Activated T-cell treated with anti-CD3 and anti-CD28 coated beads for 4 hours (primary cell): ENCODE measurements at places on chromosomes 7 and 10.

DNA sequence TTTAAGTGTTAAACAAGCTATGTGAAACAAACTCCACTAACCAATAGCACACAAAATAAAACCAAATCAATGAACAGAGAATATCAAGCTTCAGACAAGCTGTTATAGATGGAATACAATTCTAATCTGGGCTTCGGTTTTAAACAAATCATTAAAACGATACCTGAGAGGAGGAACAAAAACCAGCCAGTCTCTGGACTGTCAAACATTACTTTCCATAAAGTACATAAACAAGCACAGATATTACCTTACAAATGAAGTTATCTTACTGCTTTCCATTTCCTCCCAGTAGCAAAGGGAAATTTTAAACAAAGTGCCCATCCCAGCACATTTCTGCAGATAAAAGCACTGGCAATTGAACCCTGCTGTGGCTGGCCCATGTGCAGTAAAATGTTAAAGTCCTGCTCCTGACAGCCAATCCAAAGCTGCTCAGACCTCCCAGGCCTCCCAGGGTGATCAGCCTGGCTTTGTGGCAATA, 128.0 kb downstream of the NRCAM start:
- no peak for DNase-seq

GRCh38 chr7:121372376-121373010, 23.6 kb downstream of the FAM3C start:
- DNase-seq, result no peak

DNA sequence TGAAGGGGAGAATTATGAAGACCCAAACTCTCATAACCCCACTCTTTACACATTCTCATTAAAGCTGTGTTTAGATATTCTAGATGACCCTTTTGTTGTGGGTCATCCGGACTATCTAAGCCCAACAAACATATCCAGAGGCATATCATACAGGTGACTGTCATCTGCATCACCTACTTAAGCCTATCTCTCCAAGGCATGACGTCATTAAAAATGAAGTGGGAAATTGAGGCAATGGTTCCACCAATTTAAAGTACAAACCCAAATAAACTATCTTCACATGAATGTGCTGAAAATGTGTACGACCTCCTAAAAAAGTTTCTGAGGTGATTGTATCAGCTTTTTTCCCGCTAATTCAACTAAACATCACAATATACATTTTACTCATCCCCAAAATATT, 4.5 kb upstream of the RALA start:
- no peak for DNase-seq

DNA sequence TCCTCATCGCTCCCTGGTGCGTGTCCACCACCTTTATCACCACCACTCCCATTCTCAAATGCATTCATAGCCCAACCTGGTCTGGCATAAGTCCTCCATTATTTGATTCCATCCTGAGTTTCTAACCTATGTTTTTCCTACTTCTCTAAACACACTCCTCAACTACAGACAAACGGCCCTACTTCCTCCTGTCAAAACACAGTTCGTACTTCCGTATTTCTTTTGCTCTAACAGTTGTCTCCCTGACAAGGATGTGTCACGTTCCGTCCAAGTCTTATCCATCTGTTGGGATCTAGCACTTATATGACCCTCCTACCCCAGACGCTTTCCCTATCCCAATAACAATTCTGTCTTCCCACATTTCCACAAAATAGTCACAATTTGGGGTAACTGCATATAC, 46.8 kb downstream of the DOCK4 start:
- no peak for DNase-seq

- DNase-seq, result no peak
These were observed 37.4 kb downstream of the PRKAG2 start for GRCh38 chr7:151839451-151839921.

GRCh38 chr7:28685644-28686417, 272.3 kb downstream of the TRIL start:
- DNase-seq, result no peak

DNA sequence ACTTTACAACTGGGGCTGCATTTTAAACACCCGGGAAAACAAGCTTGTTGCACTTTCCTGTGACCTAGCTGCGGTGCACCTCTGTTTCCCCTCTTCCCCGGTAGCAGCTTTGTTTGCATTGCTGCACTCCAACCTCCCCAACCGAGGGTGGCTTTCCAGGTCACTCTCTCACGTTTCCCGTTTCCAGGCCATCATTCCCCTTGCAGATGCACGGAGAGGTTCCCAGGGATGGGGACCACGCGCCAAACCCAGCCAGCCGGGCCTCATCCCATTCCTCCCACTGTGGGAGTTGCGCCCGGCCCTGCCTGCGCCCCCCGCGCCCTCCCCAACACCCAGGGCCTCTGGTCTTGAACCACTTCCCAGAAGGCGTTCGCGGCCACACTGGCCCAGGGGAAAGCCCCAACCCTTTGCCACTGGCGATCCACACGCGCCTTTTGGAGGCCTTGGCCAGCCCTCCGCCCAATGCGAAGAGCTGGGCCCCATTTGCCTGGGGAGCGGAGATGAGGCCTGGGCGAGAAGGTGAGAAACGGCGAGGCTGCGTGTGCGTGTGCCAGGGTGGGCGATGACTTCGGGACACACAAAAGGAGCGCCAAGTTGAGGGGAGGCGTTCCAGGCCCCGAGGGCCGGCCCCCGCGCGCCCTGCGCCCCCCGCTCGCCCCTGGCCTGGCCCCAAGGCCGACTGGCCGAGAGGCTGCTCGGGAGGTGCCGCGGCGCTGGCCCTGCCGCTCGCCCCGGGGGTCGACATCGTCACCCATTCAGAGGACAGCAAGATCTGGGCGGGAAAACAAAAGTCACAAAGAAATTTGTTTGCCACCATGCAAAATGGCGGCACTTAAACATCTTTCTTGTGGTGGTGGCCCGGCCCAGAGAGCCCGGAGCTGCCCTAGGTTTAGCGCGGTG, 15.9 kb downstream of the SKIDA1 start:
- no peak for DNase-seq

GRCh38 chr7:455110-455928, 64.3 kb downstream of the PDGFA start:
- DNase-seq, result no peak

- peak; percentile 40 for DNase-seq
These were observed 8.9 kb downstream of the SEC31B start for GRCh38 chr10:100510533-100511308.

GRCh38 chr7:104033837-104034236, 44.4 kb upstream of the RELN start:
- DNase-seq, result no peak

- no peak for DNase-seq
These were observed 89.6 kb downstream of the DNAJB9 start for GRCh38 chr7:108659261-108659660.

DNA sequence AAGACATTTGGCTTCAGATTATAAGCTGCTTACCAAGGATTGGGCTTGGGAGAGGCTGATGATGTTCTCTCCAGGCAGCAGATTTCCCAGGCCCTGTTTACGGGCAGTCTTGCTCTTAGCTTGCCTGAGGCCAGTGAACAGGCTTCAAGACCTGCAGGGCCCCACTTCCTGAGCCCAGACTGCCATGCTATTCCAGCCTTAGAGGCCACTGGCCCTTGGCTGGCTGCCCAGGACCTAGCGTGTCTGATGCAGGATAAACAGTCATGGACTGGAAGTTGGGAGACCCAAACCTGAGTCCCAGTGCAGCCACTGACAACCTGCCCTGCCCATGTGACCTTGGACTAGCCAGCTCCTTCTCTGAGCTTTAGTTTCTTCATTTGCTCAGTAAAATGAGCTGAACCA, 2.9 kb downstream of the PRXL2A start:
- no peak for DNase-seq

- DNase-seq, result no peak
These were observed 219.2 kb downstream of the C7orf25 start for GRCh38 chr7:42692621-42693020.

- DNase-seq, result no peak
These were observed 128.8 kb downstream of the PTPRN2 start for GRCh38 chr7:158458716-158459282.

- no peak for DNase-seq
These were observed 233.8 kb downstream of the IMMP2L start for GRCh38 chr7:111328487-111328886.

DNA sequence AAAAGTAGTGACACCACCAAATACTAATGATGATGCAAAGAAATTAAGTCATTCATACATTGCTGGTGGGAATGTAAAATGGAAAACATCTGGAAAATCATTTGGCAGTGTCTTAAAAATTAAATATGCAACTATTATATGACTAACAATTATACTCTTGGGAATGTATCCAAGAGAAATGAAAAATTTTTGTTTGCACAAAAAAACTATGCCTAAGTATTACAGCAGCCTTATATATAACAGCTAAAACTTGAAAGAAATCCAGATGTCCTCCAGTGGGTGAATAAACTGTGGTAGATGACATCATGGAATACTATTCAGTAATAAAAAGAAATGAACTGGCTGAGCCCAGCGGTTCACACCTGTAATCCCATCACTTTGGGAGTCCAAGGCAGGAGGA, 132.0 kb downstream of the NEBL start:
- no peak for DNase-seq

GRCh38 chr10:96626795-96627194, 40.0 kb upstream of the TM9SF3 start:
- DNase-seq, result no peak

GRCh38 chr10:43296320-43296719, 29.5 kb upstream of the RASGEF1A start:
- DNase-seq, result no peak

DNA sequence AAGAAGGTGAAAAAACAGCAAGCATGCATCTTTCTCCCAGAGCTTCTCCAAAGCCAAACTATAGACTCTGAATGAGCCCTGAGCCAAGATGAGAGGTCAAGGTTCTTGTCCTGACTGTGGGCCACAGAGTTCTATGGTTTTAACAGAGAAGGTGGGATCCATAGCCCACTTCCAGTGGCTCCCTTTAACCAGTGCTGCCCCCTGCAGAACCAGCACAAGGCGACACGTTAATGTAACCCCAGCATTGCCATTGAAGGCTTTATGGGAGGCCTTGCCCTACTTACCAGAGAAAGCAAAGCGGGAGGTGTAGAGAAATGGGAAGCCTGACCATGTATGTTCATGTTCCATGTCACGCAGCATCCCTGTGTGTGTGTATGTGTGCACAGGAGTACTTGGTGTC, 243.6 kb downstream of the PRPF18 start:
- no peak for DNase-seq

DNA sequence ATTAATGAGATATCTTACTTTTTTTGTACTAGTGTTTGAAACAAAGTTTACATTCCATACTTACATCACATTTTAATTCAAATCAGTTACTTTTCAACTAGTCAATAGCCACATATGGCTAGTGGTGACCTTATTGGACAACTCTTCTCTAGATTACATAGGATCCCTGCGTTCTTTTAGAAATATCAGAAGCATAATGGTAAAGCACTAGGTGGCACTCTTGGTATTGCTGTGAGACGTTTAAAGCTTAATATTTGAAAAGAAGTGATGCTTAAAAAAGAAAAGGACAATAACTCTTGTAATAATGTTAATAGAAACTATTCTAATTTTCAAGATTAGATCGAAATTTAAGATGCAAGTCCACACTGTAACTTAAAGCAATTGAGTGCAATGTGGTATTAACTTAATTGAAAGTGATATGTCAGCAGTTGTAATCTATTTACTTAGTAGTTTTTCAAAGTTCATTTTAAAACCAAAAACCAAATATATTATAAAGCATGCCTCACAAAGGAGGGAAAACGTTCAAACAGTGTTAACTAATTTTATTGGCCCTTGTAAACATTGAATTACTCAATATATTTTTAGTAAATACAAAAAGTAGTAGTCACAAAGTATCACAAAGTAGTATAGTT, 339.1 kb downstream of the ATRNL1 start:
- DNase-seq, result no peak

DNA sequence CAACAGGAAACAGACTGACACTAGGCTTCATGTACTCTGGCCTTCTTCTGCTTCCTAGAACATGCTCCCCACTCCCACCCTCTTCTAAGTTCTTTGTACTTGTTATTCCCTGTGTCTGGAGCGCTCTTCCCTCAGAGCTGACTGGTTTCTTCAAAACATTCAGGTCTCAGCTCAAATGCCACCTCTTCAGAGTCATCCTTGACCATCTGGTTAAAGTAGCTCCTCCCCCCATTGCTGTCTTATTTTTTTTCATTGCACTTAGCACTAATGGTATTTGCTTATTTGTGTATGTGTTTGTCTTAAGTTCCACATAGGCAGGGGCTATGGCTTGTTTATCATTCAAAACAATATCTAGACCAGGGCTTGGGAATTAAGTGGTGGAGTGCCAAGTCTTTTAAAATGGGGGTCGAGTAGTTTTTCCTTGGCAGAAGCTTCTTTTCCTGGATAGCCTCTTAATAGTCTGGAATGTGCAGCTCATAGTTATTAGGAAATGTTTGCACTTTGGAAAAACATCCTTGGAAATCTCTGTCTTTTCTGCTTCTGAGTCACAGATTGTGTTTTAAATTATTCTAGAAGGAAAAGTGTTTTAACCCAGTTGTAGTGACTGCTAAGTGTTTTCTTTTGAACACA, 60.0 kb downstream of the RALA start:
- no peak for DNase-seq

DNA sequence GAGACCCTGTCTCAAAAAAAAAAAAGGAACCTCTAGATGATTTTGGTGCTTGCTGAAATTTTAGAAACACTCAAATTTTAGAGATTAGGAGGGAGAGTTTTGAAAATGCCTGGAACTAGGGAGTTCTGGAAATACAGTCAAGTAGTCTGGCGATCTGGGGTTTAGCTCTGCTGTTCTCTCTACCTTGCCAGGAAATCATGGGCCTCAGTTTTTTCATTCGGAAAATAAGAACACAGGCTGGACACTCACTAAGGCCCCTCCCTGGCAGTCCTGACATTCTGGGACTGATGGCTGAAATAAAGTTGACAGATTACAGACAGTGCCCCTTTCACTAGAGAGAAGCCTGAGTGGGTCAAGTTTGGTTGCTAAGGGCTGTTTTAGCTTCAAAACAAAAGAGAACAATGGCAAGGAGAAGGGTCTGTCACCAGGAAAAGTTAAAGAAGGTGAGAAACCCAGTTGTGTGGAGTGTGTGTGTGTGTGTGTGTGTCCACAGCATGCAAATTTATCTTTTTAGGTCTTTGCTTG, 25.0 kb upstream of the CALN1 start:
- DNase-seq, result no peak

DNA sequence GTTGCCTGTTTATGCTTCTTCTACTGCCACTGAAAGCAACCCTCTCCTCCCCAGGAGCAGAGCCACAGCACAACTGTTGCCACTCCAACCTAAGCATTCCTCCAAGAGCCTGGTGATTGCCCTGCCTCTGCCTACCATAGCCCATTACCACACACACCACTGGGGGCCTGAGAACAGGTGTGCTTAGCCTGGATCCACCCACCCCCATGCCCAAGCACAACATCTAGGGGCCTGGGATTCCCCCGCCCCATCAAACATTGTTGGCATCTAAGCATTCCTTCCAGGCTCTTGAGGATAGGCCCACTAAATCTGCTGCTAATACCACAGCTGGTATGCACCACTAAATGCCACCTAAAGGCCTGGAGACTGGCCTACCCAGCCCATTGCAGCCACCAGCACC, 43.3 kb upstream of the ASAH2 start:
- no peak for DNase-seq

DNA sequence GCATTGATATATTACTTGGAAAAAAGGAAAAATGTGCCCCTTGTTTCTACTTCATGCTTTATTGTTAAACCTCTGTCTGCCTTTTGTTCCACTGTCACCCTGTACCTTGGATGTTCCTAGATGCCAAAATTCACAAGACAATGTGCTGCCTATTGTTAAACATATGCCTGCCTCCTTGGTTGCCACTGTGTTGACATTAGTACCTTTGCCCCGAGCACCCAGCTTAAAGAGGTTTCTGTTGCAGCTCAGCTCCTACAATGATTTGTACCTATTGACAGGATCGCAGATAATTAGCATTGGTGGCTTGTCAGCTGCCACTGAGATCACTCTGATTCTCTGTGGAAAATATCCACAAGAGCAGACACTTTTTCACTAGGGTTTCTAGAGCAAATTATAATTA, 188.0 kb downstream of the KCND2 start:
- DNase-seq, result no peak
